ENCODE measurements at places on chromosomes 7 and 10.
A peak's percentile ranks its signal among the peaks of the same experiment; 100 is the strongest.

- DNase-seq, result no peak
These were observed 10.1 kb downstream of the CNOT4 start for GRCh38 chr7:135499818-135500217.

DNA sequence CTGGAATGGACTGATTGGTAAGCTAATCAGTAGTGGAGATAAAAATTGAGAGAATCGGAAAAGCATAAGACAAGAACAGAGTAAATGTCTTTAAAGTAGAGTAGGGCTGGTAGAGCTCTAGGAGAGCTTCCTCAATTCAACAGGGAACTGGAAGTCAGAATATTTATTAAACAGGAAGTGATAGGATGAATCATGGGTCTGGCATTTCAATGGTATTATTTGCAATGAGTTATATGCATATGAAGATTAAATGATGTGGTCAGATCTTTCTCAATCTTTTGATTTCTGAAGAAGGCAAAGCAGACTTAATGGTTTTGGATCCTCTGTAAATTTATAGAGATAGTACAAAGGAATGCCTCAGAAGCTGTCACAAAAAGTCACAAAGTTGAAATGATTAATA lies 349.0 kb downstream of the HPSE2 start:
- DNase-seq, result no peak

GRCh38 chr7:78311181-78311580 lies 512.6 kb downstream of the PHTF2 start:
- no peak for DNase-seq

- no peak for DNase-seq
These were observed 95.4 kb upstream of the SHH start for GRCh38 chr7:155907450-155908200.

GRCh38 chr7:36999626-37000485 lies 275.6 kb upstream of the AOAH start:
- DNase-seq, result no peak

DNA sequence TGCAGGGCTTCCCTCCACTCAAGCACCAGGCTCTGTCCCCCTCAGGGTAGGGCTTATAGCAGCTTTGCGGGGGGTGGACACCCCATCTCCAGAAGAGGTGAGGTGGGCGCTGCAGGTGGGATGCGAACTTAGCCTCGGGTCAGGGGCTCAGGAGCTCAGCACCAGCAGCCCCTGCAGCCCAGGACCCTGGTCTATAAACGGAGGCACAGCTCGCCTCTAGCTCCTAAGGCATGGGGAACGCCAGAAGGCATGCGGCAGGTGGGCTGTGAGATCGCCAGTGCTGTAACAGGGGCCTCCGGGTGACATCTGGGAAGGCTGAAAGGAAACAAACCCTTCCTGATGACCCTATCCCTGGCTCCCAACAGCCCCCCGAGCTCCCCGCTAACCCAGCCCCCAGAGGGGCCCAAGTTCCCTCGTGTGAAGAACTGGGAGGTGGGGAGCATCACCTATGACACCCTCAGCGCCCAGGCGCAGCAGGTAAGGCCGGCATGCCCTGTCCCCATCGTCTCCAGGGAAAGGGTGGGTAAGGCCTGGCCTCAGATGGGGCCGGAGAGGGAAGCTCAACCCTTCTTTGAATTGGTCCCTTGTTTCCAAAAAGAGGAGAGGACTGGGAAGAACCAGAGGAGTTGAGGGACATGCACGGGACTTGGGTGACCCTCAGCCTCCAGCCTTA lies 4.2 kb downstream of the NOS3 start:
- DNase-seq, result no peak

DNA sequence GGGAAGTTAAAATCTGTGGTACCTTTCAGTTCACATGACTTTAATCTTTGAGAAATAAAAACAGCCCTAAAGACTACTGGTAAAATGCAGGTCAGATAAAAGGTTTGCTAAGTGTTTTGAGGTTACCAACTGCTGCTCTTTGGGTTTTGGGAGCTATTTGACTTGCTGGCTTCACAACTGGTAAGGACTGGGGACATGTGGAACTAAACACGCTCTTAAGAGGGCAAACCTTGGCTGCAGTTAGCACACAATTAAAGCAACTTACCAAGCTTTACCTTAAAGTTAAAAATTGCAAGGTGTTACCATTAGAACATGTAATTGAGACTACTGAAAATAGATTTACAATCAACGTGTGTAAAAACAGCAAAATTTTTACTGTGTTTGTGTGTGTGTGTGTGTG lies 220.2 kb downstream of the PHF14 start:
- DNase-seq, result no peak

DNA sequence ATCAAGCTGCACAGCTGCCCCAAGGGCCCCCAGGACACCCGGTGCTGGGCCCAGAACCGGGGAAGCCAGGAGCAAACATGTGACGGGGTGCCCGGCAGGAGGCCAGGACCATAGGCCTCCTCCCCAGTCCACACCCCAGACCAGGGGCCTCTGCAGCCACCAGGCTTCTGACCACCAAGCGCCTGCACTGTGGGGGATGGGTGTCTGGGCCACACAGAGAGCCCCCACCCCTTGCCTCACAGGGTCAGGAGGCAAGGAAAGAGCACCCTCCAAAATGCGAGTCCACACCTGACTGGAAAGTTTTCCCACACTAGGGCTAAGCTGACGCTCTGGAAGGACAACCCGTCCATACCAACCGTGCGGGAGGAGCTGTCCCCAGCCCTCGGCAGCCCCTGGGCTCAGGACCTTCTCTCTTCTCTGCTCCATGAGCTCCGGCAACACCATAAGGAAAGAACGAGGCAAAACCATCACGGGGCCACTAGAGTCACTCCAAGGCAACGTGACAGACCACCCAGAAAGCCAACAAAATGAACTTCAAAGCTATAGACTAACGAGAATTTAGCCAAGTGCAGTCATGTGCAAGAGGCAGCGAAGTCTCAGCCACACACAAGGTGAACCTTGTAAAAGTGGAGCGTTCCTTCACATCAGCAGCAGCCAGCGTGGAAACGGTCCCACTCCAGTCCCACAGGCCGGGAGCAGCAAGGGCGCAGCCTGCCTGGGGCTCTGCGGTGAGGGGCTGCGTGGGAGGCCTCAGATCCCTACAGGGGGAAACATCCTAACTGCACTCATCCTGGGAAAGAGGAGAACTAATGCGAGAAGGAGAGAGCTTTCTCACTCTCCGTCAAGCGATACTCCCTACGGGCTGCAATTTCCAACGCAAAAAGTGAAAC lies 5.1 kb downstream of the STK32C start:
- DNase-seq, result no peak

GRCh38 chr7:111394891-111395290 lies 167.4 kb downstream of the IMMP2L start:
- no peak for DNase-seq

- DNase-seq, result no peak
These were observed 11.2 kb downstream of the GATA3 start for GRCh38 chr10:8065651-8066050.

DNA sequence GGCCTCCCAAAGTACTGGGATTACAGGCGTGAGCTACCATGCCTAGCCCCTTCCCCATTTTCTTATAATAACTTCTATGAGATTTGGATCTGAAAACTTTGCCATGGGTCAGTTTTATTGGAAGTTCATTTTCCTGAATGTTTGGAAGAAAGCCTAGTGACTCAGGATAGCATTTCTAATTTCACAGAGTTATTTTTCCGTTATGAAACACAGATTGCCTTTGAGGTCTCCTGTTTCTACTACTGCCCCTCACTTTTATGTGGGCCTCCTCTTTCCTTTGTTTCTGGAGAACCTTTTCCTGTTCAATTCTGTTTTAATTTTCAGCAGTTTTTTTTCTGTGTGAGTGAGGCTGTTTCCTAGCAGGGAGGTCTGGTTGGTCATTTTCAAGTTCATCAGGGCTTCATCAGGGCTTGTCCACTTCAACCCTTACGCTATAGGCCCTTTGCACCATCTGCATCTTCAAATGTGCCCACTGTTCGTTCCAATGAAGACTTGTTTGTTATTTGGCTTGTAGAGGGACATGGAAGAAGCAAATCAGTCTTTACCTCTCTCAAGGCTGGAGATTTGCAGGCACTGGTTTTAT lies 58.7 kb downstream of the BMPR1A start:
- no peak for DNase-seq

- peak; percentile 70 for DNase-seq
These were observed 4.8 kb upstream of the TRDMT1 start for GRCh38 chr10:17206210-17206709.

GRCh38 chr7:100372256-100372655 lies 1.0 kb upstream of the PILRA start:
- no peak for DNase-seq

GRCh38 chr10:53387562-53387961 lies 615.0 kb upstream of the MBL2 start:
- DNase-seq, result no peak

GRCh38 chr10:53477313-53477675 lies 704.7 kb upstream of the MBL2 start:
- DNase-seq, result no peak

- DNase-seq, result no peak
These were observed 127.6 kb upstream of the UNC5B start for GRCh38 chr10:71084818-71085126.

GRCh38 chr10:37403776-37404175 lies 278.4 kb downstream of the ANKRD30A start:
- no peak for DNase-seq

- no peak for DNase-seq
These were observed 10.4 kb downstream of the HTR7 start for GRCh38 chr10:90847436-90847835.

GRCh38 chr10:106571192-106571946 lies 593.1 kb downstream of the SORCS1 start:
- no peak for DNase-seq

DNA sequence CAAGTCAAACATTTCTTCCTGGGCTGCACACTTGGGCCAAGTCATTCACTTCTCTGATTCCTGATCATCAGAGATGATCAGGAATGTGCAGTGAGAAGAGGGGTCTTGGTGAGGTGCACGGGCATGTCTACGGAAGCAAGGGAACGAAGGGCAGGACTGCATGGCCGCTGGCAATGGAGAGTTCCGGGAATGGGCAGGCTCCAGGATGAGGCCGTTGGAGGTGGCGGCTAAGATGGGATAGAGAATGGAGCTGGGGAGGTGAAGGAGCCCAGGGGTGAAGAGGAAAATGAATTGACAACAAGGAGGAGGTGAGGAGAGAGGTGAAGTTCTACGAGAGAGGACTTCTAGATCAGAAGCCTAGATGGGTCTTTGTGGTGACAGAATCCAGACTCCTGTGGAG lies 260.0 kb downstream of the GRID1 start:
- no peak for DNase-seq

DNA sequence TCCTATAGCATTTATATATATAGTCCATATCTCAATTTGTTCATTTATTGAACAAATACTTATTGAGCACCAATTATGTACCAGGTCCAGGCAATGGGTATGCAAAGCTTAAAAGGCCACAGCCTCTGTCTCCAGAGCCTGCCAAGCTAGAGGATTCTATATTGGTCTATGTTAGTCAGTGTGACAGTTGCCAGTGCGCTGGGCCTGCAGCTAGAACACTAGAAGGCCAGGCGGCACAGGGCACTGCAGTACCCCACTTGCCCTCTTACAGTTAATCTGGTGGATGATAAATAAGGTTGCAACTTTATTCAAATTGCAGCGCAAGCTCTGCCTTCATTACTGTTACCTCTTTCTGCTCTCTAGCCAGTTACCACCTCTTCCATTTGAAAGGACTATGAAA lies 68.8 kb downstream of the PPP1R3C start:
- no peak for DNase-seq

DNA sequence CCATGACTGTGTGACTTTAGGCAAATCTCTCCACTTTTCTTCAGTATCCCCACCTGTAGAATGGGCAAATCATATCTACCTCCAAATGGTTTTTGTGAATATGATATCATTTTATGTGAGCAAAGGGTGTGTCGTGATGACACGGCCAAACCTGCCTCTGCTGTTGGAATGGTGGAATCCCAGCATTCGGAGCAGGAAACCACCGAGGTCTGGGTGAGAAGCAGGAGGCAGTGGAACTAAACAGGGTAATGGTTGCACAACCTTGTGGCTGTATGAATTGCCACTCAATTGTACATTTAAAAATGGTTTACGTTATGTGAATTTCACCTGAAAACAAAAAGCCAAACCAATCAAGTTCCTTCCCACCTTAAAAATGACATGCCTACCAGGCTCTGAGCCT lies 131.4 kb upstream of the ZMIZ1 start:
- no peak for DNase-seq

DNA sequence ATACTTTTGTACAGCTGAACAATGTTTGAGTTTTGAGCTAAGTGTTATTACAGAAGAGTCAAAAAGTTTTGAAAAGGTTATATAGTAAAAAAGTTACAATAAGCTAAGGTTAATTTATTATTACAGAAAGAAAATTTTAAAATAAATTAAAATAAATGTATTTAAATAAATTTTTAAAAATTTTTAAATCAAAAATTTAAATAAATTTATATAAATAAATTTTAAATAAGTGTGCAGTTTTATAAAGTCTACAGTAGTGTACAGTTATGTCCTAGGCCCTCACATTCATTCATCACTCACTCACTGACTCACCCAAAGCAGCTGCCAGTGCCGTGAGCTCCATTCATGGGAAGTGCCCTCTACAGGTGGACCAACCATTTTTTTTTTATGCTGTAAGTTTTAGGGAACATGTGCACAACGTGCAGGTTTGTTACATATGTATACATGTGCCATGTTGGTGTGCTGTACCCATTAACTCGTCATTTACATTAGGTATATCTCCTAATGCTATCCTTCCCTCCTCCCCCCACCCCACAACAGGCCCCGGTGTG lies 462.9 kb upstream of the ZMIZ1 start:
- no peak for DNase-seq

GRCh38 chr10:99341860-99342490 lies 12.8 kb downstream of the CNNM1 start:
- no peak for DNase-seq

DNA sequence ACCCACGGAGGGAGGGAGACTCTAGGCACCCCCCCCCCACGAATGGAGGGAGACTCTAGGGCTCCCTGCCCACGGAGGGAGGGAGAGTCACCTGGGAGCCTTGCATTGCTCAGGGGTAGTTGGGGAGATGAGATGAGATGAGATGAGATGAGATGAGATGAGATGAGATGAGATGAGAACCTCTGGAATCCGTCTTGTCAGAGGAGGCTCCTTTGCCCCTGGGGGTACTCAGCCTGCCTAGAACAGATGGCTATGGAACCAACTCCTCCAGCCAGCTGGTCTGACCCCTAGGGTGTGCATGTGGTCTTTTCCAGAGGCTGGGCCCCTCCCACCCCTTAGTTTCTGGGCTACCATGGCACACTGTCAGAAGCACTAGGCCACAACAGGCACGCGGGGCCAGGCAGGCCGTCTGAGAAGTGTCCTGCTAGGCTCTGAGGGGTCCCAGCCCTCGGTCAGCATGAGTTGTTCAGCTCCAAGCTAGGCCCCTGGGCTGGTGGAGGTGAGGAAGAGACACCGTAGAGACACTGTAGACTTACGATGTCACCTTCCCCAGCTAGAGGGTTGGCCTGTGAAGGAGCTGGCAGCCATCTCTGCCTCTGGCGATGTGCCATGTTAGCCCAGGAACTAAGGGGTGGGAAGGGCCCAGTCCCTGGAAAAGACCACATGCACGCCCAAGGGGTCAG lies 8.8 kb downstream of the TSPAN15 start:
- no peak for DNase-seq

DNA sequence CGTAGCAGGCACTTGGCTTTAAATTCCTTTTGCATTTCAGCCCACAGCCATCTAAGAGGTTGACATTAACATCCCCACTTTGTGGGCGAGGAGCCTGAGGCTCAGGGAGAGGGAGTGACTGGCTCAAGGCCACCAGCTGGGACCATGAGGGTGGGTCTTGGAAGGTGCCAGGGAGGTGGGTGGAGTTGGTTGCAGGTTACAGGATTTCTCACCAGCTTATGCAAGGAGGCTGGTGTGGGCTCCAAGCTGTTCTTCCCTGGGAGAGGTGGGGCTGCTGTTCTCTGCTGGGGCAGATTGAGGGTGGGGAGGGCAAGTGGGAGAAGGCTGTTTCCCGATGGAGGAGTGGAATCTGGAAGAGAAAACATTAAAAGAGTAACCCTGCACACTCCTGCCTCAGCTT lies 14.1 kb upstream of the C10orf95 start:
- DNase-seq, result no peak

Measured in stimulated activated effector memory CD8-positive, alpha-beta T cell treated with anti-CD3 and anti-CD28 coated beads, Interleukin-12 subunit alpha, Interleukin-12 subunit beta, amount 100 ng/mL, for 72 hours (primary cell).